ENCODE measurements at places on chromosomes 3 and 15.

GRCh38 chr3:118636841-118637240 lies 397.8 kb downstream of the IGSF11 start:
- DNase-seq: no peak

GRCh38 chr3:9448071-9448470 lies 50.7 kb downstream of the SETD5 start:
- no peak for DNase-seq

DNA sequence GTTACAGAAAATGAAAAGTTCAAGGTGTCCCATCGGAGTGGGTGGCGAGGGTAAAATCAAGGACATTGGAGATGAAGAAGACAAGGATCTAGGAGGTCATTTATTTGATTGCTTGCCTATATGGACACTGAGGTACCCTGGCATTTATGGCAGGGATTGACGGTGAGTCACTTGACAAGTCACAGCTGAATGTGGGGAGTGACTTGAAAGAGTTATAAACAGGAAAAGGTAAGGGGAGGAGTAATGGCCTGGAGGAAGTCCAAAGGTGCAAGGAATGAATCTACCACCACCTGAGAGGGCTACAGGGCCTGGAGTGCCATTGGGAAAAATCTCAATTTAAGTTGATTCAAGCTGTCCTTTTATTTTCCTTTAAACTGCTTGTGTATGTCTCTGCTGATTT lies 11.8 kb upstream of the SGO1 start:
- no peak for DNase-seq

DNA sequence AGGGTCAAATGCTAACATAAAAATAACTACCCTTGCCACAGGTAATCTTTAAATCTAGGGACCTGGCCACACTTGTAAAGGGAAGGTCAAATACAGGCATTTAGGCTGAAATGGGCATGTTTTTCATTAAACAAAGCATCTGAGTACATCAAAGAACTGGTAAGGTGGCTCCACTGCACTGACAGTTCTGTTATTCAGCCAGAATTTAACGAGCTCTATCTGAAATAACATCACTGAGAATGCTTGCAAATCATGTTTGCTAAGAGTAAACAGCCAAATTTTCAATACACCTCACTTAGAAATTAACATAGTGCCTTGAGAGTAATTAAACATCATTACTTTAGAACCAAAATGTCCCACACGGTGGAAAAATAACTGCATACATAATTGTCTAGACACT lies 118.9 kb downstream of the MTHFS start:
- no peak for DNase-seq

DNA sequence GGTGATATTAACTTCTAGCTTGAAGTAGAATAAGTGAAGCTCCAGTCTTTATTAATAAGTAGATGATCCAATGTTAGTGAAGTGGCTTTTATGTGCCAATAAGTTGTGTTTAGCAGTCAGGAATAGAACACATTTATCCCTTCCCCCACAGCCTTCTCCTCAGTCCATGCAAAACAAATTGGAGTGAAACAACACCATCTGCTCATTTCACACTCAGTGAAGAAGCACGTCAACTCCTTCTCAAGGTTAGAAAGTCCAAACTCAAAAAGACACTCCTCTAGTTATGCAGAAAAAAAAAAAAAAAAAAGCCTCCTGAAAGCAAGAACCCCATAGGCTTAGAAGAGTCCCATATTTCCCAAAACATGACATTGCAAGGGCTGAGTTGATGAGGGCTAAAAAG lies 18.0 kb upstream of the NEO1 start:
- no peak for DNase-seq

GRCh38 chr3:152083135-152083534 lies 185.6 kb upstream of the MBNL1 start:
- no peak for DNase-seq

DNA sequence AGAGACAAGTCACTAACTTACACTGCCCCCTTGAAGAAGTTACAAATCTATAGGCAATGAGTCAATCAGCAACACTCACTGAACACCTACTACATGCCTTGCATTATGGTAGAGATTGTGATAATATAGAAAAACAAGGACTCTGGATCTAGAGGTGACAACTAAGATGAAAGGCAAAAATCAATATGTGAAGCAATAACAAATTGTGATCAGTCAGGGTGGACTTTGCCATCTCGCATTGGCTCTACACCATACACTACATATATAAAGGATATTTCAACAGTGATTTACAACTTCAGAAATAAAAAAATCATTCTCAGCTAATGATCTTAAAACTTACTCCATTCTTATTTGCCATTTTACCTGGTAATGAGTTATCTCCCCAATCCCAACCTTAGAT lies 210.7 kb upstream of the CD96 start:
- no peak for DNase-seq

DNA sequence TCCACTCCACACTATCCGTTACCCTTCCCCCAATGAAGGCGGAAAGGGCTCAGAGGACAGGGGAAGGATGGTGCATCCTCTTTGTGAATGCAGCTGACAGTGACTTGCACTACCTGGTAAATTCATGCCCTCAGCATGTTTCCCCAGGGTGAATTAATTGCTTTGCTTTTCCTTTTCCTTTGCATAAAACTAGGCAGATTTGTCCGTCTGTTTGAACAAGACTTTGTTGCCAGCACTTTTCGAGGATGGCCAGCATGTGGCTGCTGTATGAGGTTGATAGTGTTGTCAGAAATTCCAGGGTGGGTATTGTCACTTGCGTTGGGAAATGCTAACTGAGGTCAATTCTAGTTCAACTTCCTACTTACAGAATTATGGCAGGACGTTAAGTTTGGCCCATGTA lies 79.0 kb upstream of the RARB start:
- DNase-seq: no peak

All from EL (cell line).